ENCODE measurements at places on chromosomes 12 and 14.
A peak's percentile ranks its signal among the peaks of the same experiment; 100 is the strongest.

DNA sequence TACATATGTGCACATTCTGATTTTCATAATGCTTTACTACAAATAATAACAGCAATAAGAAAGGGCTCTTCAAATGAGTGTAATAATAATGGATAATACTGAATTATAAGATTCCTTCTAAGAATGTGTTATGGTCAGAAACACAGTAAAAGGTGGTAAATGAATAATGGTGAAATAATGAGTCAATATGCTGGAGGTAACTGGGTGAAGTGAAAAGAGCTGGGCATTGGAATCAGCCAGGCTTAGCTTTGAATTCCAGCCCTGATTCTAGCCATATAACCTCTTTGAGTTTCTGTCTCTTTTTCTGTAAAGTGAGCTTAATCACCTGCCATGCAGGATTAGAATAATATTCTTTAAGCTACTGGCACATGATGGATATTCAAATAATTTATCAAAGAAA is 39.1 kb downstream of the PLEKHA5 start:
- DNase-seq, result no peak

DNA sequence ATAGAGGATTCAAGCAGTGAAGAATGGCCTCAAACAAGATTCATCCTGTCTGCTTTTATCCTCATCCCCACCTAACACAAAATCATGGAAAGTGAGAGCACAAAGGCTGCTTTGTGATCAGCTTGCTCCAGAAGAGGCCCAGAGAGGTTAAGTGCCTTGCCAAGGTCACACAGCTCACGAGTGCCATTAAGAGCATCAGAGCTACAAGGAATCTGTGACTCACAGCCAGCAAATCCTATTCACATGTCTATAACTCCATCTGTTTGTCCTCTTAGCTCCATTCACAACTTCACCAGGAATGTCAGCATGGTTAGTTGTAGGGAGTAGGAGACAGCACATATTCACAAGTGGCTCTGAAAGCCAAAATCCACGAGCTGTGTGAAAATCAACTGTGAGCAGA is 79.8 kb downstream of the TTC9 start:
- DNase-seq, result no peak

- no peak for DNase-seq
These were observed 4.6 kb downstream of the FAM177A1 start for GRCh38 chr14:35050652-35051051.

GRCh38 chr12:15276088-15276698 is 46.1 kb upstream of the PTPRO start:
- peak; percentile 36 for DNase-seq

DNA sequence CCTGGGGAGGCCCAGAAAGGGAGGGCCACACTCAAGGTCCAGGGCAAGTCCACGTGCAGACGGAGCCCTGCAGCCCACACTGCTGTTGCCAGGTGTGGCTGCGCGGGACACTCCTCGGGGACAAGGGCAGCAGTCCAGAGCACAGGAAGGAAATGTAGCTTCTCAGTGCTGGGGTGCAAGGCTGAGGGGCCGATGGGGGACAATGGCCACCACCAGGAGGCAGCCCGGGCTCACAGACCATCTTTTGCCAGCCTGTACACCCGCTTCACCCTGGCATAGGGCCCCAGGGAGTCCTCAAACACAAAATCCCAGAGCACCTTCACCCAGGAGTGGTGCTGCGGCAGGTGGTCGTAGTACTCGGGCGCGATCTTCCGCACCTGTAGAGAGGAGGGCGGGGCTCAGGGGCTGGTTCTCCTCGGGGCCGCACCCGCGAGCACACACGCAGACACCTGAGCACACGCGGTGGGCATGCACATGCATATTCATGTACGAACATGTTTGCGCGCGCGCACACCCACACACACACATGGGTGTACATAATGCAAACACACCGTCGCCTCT is 12.8 kb downstream of the DEGS2 start:
- no peak for DNase-seq

- DNase-seq, result no peak
These were observed at the start of gene PTPN6 for GRCh38 chr12:6950811-6951540. Gene PTPN6, plus strand, starts transcription at chr12:6951356. Its CDS starts 157 bp downstream, at chr12:6951513.

DNA sequence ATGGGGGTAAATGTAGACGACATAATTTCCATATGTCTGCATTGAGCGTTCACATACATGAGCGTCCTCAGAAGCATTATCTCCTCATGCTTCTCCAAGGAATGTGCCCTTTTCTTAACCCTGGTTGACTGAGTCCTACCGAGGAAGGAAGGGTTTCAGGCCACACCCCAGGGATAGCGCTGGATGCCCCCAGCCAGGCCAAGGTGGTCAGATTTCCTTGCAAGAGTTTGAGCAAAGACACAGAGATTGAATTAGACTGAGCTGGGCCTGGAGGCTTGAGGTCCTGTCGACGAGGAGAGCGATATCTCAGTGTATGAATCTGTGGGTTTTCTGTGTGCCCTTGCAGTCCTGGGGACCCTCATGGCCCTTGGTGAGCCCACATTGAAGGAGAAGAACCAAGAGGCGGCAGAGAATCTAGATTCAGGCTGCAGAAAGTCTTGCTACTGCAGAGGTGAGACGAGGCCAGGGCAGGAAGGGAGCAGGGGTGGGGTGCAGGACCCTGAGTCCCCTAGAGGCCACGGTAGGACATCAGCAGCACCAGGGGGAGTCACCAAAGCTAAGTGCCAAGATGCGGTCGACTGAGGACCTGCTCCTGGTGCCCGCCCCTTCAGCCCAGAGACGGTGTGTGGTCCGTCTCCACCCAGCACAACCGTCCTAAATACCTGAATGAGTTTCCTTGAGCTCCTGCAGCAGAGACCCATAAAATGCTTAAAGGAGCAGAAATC is 94.7 kb upstream of the DIO3 start:
- DNase-seq, result no peak

DNA sequence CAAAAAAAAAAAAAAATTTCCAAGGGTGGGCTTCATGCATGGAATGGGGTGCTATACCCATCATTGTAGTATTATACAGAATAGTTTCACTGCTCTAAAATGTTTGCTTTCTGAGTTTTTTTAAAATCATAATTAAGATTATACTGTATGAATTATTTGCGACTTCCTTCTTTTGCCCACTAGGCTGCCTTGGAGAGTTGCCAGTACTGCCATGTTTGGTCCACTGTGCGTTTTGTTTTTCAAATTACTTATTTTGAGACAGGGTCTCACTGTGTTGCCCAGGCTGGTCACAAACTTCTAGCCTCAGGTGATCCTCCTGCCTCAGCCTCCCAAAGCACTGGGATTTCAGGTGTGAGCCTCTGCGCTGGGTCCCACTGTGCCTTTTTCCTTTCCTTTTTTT is 19.9 kb downstream of the PLBD2 start:
- no peak for DNase-seq

- DNase-seq, result no peak
These were observed 474.6 kb downstream of the DPF3 start for GRCh38 chr14:72419226-72419775.

- no peak for DNase-seq
These were observed 33.8 kb downstream of the TRAFD1 start for GRCh38 chr12:112159146-112159541.

DNA sequence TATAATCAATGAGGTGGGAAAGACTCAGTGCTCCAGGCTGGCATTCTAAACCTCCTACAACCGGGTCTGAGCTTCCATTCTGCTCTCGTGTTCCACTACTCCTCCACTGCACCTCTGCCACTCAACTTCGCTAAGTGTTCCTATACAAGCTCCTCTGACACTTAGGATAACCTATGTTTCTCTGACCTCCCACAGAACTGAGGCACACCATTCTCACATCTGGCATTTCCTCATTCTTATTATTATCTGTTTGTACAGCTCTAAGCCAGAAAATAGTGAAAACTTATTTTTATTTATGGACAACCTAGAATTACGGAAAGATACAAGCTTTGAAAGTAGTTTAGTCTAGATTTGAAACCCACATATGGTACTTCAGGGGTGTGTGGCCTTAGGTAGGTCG is 127.0 kb downstream of the MED13L start:
- DNase-seq, result no peak

GRCh38 chr12:39070775-39071174 is 165.4 kb upstream of the CPNE8 start:
- DNase-seq, result no peak

- DNase-seq, result no peak
These were observed 878 bp upstream of the R3HDM2 start for GRCh38 chr12:57431654-57432188.

DNA sequence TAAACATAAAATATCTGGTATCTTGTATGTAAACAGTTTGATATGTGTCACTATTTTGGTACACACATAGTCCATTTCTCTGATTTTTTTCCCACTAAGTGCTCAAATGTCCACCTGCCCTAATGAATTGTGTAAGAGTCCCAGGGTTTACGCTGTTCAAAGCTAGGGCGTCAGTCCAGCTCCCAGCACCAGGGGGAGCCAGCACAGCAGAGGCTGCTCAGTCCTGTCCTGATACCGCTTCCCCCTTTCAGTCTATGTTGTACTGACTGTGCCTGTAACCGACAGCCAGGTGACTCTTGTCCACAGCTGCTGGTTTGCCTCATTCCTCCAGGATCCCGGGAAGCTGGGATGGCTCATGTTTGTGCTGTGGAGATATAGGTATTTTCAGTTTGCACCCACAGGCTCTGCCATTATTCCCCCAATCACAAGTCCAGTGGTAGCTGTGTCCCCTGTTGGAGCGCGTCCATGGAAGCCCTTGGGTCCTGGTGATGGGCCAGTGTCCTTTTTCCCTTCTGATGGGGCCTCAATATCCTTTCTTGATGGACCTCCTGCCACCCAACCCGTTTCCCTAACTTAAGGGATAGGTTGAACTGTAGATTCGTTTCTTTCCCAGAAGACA is 242.0 kb downstream of the NEDD1 start:
- DNase-seq, result peak; percentile 38

- no peak for DNase-seq
These were observed 137.2 kb upstream of the PLEKHA5 start for GRCh38 chr12:18992336-18992735.

DNA sequence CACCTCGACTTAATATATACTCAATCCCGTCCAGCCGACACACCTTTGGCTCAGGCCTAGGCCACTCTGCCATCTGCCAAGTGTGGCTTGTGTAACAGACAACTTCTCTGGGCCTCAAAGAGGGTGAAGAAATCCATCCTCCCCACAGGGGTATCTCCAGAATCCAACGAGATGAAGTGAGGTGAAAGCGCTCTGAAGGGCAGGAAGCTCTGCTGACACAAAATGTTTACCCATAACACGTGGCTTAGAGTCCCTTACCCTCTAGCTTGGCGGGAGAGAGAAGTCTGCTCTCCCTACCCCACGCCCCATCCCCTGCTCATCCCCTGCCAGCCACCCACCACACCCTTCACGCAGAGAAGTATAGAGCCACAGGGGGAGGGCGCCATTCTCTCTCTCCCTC is 13.0 kb downstream of the ZBTB39 start:
- DNase-seq, result no peak

- DNase-seq, result no peak
These were observed 9.8 kb downstream of the NTF3 start for GRCh38 chr12:5441497-5442236.

DNA sequence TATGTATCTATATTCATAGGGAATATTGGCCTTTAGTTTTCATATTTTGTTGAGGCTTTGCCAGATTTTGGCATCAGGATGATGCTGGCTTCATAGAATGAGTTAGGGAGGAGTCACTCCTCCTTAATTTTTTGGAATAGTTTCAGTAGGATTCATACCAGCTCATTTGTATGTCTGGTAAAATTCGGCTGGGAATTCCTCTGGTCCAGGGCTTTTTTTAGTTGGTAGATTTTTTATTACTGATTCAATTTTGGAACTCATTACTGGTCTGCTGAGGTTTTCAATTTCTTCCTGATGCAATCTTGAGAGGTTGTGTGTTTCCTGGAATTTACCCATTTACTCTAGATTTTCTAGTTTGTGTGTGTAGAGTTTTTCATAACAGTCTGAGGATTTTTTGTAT is 175.2 kb downstream of the EPS8 start:
- DNase-seq, result no peak

DNA sequence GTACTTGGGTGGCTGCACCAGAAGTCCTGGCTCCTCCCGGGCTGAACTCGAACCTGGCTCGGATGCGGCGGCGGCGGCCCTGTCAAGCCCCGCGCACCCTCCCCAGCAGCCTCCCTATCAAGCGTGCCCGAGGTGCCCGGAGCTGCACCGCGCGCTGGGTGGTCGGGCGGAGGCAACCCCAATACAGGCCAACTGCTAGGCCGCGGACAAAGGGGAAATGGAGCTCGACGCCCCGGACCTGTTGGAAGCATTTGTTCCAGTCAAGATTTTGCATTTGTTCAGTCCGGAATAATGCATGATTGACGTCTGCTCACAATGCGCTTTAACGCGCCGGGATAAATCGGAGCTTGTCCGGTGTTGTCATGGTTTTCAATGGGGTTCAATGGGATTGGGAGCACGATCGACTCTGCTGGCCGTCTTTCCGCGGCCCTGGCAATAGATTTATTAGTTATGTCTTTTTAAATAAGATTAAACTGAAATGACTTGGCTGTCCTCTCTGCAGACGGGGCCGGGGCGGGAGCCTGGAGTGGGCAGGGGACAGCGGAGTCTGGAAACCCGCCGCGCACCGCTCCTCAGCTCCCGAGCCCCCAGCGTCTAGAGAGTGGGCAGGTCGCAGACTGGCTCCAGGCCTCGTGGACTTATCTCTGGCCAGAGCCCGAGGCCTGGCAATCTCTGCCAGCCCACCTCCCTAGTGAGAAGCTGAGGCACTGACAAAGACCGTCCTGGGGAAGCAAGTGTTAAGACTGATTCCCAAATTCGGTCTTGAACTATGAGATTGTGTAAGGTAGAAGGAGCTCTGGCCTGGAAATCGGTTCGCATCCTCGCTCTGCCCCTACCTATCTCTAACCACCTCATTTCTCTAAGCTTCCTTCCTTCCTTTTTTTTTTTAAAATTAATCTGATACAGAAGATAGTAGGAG is 1.7 kb upstream of the NKX2-8 start:
- DNase-seq, result no peak

GRCh38 chr12:12561371-12562015 is 1.2 kb downstream of the DUSP16 start:
- DNase-seq, result no peak

DNA sequence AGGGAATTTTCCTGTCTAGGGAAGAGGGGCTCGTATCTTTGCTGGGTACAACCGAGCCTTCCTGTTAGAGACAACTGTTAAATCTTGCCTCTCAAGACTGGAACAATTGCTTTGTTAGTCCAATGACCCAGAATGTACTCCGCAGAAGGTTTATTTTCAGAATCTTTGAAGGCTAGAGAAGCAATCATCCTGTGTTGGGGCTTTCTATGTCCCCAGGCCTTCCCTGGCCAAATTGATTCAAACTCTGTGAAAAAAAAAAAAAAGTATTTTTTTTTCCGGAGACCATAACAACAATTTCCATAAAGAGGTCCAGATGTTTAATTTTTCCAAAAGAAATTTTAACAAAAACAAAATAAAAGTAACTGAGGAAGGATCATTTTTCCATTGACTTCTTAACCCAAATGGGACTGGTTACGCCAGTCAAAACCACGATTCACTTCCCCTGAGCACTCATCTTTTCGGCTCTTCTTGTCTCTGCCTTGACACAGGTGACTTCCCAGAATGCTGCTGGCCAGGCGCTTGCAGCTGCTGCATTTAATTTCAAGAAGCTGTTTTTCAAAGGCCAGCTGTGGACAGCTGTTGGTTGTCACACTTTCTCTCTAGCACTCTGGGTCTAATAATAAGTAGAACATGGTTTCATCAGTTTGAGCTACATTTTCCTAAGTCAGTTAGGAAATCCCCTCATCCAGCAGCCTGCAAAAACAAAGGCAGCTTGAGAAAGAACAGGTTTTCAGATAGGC is 81.6 kb upstream of the MANSC4 start:
- DNase-seq, result no peak
